ENCODE measurements at places on chromosomes 11 and 22. TPM values are rescaled to one million over a fixed set of nuclear protein-coding genes. Genes with fewer than 3 reads are reported as not detected.

OR2AG2 gene
- 0.18 TPM for total RNA-seq

SAA4 gene
- not detected for total RNA-seq

KCNK4 gene
- not detected for total RNA-seq

LRRN4CL gene
- total RNA-seq, result 0.16 TPM

- no peak for DNase-seq
These were observed 49.8 kb downstream of the CLMP start for GRCh38 chr11:123145220-123145619.

GRCh38 chr11:121437018-121437685 is 15.0 kb upstream of the SORL1 start:
- DNase-seq, result no peak
